Activated naive CD4-positive, alpha-beta T cell treated with anti-CD3 and anti-CD28 coated beads for 36 hours (primary cell): ENCODE measurements at places on chromosomes 6 and 20. TPM values are rescaled to one million over a fixed set of nuclear protein-coding genes. Genes with fewer than 3 reads are reported as not detected.

DNA sequence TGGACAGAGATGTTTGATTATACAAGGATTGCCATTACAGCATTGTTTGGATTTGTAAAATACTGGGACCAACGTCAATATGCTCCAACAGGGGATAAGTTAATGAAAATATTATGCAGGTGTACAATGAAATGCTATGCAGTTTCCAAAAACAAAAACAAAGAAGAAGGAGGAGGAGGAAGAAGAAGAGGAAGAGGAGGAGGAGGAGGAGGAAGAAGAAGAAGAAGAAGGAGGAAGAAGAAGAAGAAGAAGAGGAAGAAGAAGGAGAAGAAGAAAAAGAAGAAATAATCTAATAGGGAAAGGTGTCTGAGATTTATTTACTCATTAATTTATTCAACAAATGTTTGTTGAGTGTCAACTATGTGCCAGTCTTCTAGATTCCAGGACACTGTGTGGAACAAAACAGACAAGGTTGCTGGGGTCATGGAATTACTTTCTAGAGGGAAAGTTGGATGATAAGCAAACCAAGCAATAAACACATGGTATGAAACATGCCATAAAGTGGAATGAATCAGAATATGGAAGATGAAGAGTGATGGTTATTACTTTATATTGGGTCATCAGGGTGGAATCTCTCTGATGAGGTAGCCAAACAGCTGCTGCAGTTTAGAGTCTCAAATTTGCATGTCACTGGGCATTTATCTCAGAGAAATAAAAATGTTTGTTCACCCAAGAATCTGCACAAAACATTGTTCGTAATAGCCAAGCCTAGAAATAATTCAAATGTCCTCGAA lies 6.3 kb upstream of the TRIM27 start:
- no peaks in the 10 kb centered on the region for H3K27me3 ChIP-seq
- H3K4me3 ChIP-seq, result no peak overlapping the region
- no peaks in the 10 kb centered on the region for H3K36me3 ChIP-seq

DNA sequence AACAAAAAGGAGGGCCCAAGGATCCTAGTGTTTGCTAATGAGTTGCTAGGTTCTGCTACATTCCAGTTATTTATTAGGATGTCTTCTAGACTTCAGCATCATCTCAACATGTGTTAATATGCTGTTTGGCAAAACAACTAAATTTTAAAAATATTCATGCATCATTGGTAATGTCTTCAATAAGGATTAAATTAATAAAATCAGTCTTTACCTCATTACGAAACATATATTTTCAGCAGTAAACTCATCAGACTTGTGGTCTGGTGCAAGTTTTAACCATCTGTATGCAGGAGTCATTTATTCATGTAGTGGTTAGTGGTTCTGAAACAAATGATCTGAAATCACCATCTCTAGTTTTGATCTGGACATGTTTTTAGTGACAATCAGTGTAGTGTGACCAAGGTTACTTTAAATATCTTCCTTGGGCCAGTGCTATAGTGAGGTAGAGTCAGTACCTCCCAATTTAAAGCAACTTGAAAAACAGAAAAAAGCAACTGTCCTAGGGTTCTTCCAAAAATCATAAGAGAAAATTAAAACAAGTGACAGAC lies 85.0 kb upstream of the KCNK16 start:
- no peaks in the 10 kb centered on the region for H3K4me1 ChIP-seq
- H3K36me3 ChIP-seq, result no peaks in the 10 kb centered on the region
- no peak overlapping the region for H3K4me3 ChIP-seq
- H3K27me3 ChIP-seq, result no peaks in the 10 kb centered on the region

- peaks cover 38% of the 10 kb centered on the region for H3K4me1 ChIP-seq
- H3K27me3 ChIP-seq, result peaks cover 47% of the 10 kb centered on the region
- no peak overlapping the region for H3K27ac ChIP-seq
- peak overlapping the region; percentile 78 for H3K4me3 ChIP-seq
- peaks cover 2% of the 10 kb centered on the region for H3K36me3 ChIP-seq
Measured at GRCh38 chr6:124962639-124963415, 590 bp downstream of the RNF217 start.

GRCh38 chr6:10393544-10394225 lies 21.2 kb downstream of the TFAP2A start:
- no peak for DNase-seq
- no peak overlapping the region for H3K4me3 ChIP-seq
- H3K36me3 ChIP-seq, result peaks cover 8% of the 10 kb centered on the region

GRCh38 chr6:159945801-159946392 lies 23.0 kb upstream of the IGF2R start:
- no peaks in the 10 kb centered on the region for H3K27me3 ChIP-seq
- DNase-seq, result no peak
- H3K4me3 ChIP-seq, result no peak overlapping the region
- no peak overlapping the region for H3K27ac ChIP-seq
- H3K36me3 ChIP-seq, result no peaks in the 10 kb centered on the region

DNA sequence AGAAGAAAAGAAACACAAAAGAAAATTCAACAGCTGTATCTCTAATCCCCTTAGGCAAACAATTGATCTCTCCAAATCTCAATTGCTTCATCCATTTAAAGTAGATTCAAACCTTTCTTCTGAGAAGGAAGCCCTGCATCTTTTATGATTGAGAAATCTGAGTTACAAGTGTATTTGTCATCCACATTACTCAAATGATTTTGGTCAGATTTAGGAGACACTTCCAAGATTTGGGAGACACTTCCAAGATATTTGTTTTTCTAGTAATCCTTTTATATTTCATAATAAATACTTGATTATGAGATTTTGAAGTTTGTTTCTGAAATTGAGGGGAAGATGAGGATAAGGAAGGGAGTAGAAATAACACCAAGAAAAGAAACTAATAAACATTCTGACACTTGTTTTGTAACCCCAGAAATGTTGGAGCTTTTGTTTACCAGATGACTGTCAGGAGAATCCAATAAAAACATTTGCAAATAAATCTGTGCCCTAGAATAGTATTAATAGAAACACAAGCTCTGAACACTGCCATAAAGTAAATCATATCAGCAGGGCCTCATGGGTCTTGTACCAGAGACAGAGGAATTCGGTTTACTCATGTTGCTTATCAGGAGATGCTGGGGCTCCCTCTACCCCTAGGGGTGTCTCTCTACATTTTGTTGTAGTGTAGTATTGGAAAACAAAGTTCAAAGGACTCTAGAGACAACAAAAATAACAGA lies 314.3 kb upstream of the NT5E start:
- no peak overlapping the region for H3K4me3 ChIP-seq
- DNase-seq, result no peak
- H3K36me3 ChIP-seq, result no peaks in the 10 kb centered on the region
- no peaks in the 10 kb centered on the region for H3K4me1 ChIP-seq

GRCh38 chr6:119511024-119511423 lies 161.5 kb upstream of the MAN1A1 start:
- H3K4me3 ChIP-seq, result no peak overlapping the region
- H3K36me3 ChIP-seq, result no peaks in the 10 kb centered on the region
- H3K4me1 ChIP-seq, result no peaks in the 10 kb centered on the region
- no peak for DNase-seq
- no peak overlapping the region for H3K27ac ChIP-seq

- H3K36me3 ChIP-seq, result peaks cover 3% of the 10 kb centered on the region
- H3K27me3 ChIP-seq, result peaks cover 68% of the 10 kb centered on the region
- peaks cover 19% of the 10 kb centered on the region for H3K4me1 ChIP-seq
- no peak for DNase-seq
- H3K27ac ChIP-seq, result no peak overlapping the region
- no peak overlapping the region for H3K4me3 ChIP-seq
Measured at GRCh38 chr6:10407674-10408054, 7.2 kb downstream of the TFAP2A start.

DNA sequence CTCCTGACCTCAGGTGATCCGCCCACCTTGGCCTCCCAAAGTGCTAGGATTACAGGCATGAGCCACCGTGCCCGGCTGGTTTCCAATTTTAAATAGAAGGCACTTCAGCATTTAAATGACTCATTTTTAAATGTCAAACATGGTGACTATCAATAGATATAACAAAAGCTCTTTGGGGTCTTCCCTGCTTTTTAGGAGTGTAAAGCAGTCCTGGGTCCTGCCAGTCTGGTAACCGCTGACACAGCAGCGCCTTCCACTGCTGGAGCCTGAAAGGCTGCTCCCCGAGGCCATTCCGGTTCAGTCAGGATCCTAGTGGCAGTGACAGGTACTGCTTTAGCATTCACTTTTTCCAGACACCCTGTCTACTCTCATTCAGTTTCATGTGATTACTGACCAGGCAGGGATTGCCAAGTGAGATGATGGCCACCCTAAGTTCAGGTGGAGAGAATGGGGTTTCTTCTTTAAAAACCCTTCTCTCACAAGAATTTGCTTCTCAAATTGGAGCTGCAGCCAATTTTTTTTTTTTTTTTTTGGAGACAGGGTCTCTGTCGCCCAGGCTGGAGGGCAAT lies 5.1 kb downstream of the DIDO1 start:
- DNase-seq, result peak; percentile 84
- H3K27ac ChIP-seq, result peak overlapping the region; percentile 81
- H3K36me3 ChIP-seq, result peaks cover 16% of the 10 kb centered on the region
- H3K4me3 ChIP-seq, result peak overlapping the region; percentile 60

DNA sequence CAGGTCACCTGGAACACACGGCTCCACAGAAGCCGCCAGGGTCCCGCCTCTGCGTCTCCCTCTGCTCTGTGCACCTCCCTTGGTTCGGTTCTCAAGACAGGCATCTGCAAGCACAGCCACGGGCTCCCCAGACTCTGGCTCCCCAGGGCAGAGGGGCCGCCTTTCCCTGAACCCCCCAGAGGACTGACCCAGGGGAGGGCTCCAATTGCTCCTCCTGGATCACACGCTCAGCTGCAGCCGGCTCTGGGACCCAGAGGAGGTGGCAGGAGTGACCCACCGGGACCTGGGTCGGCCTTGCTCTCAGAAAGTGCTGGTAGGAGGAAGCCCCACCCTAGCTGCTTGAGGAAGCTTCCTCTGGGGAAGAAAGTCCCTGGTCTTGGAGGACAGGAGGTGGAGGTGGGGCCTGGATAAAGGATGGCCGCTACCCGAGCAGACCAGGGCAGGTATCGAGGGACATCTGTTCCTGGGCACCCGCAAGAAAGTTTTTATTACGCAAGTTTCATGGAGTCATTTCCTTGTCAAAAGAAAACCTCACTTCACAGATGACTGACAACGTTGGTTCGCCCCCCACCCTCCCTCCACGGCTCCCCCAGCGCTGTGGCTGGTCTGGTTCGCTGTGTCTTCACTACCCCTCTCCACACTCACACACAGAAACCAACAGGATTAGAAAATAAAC lies 103.9 kb upstream of the AFDN start:
- no peaks in the 10 kb centered on the region for H3K36me3 ChIP-seq
- H3K27me3 ChIP-seq, result peaks cover 48% of the 10 kb centered on the region
- no peaks in the 10 kb centered on the region for H3K4me1 ChIP-seq
- DNase-seq, result no peak
- H3K4me3 ChIP-seq, result no peak overlapping the region
- H3K27ac ChIP-seq, result no peak overlapping the region

- no peak overlapping the region for H3K27ac ChIP-seq
- H3K27me3 ChIP-seq, result no peaks in the 10 kb centered on the region
- no peaks in the 10 kb centered on the region for H3K36me3 ChIP-seq
- DNase-seq, result no peak
- no peak overlapping the region for H3K4me3 ChIP-seq
- H3K4me1 ChIP-seq, result no peaks in the 10 kb centered on the region
Measured at GRCh38 chr20:41392295-41392694, 25.7 kb upstream of the EMILIN3 start.

TGM2 gene
- not detected for total RNA-seq
